Thyroid gland (tissue), 4 donors: ENCODE measurements at places on chromosomes 12 and 14.
A peak's percentile ranks its signal among the peaks of the same experiment; 100 is the strongest.

- no peak for DNase-seq
Observed at GRCh38 chr14:61899497-61899896, 137.3 kb downstream of the SNAPC1 start.

DNA sequence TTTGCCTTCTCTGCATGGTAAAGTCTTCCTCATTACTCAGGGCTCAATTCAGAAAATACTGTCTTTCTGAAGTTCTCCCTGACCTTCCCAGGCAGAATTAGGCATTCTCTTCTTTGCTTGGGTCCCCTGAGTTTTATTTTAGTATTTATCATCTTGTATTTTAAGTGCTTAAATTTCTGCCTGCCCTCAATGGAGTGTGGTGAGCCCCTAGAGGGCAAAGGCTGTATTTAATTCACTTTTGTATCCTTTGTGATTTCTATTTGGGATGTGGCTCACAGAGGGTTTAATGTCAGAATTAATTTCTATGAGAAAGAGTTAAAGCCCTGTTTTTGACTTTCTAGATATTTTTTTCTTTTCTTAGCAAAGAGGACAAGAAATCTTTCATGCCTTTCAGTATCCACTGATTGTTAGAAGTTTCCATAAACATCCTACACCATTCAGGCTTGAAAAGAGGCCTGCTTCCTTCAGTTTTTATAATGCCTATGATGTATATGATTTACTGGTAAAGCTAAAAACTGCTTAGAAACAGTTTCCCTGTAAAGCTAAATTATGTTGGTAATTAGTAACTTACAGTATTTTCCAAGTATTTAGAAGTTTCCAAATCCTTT, 55.6 kb upstream of the PTPRB start:
- no peak for DNase-seq

- no peak for DNase-seq
Observed at GRCh38 chr12:18242380-18243089, 18.8 kb upstream of the PIK3C2G start.

DNA sequence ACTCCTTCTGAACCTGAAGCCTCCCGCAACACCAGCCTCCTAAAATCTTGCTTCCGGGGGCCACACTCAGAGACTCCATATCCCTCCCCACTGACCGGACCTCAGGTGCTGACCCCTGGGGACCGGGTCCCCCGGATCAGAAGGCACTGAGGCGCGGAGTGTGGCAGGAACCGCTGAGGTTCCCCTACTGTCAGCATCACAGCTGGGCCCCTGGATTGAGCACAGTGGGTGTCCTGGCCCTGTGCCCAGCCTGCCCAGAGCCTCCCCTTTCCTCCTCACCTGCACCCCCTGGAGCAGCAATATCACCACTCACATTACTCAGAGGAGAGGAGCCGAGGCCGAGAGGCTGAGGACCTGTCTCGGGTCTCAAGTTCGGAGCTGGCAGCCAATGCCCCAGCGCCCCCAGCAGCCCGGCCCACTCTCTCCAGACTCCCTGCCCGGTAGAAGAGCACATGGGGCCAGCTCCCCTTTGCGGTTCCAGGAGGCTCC, 101.2 kb upstream of the EIF5 start:
- no peak for DNase-seq

DNA sequence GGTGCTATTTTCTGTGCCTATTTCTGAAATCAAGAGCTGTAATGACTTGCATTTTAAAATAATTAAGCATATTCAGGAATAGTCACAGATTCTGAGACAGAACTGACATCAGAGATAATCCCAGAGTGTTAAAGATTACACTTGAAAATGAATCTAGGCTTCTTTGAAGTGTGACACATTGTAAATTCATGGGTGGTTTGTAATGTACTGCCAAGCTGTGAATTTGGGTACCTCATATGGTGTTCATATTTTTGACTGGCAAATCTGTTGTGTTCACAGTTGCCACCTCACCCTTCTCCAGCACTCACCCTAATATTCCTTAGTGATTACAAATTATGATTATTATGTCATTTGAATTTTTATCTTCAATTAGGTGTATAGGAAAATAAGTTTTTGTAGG, 78.5 kb upstream of the CSRP2 start:
- no peak for DNase-seq

DNA sequence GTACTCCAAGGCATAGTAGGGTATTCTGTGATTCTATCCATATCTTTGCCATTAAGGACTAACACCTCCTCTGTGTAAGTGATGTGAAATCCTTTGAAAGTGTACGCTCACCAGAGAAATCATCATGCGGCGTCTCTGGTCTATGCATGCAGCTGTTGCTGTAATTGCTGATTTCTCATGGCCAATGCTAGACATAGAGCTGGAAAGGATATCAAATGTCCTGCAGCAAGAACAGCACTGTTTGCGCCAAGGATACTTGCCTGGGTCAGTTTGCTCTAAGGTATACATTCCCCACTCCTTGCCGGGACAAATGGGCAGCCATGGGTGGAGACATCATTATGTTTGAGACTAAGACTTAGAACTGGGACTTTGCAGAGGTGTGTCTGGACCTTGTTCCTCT, 896.4 kb downstream of the BCL11B start:
- DNase-seq, result no peak

DNA sequence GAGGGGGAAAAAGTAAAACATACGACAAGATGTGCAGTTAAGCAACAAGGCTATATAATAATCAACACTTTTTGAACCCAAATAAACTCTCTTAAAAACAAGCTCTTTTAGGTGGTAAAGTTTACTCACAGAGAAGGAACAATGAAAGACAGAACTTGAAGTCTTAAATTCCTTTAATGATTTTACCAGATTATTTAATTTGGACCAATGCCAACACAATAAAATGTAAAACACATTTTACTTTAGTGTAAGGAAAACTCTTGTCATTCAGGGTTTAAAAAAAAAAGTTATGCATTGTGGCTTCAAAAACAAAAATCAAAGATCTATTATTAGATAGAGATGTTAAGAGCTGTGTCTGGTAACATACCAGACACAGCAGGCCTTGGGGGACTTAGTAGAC, 13.1 kb downstream of the TSPAN8 start:
- DNase-seq, result no peak

DNA sequence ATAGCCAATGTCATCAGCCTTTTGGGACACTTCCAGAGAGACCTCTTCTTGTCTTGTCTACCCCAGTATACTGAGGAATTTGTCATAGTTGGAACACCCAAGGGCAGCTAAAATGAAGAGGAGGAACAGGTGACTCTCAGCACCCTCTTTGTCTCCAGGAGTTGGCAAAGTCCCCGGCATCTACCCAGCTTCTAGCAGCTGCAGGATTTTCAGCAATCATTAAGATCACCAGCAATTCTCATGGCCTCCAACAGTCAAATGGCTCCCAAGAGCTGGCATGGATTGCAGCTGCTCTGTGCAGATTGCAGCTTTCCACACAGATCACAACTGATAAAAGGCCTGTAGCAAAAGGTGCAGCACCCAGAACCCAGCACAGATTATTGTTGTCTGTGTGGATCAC, 32.9 kb downstream of the RERGL start:
- DNase-seq, result no peak

- DNase-seq, result no peak
Observed at GRCh38 chr14:99325591-99325990, 53.6 kb upstream of the BCL11B start.

GRCh38 chr14:58280954-58281787, 17.2 kb upstream of the ARID4A start:
- DNase-seq, result peak; percentile 59

GRCh38 chr14:92501891-92502351, 11.7 kb upstream of the RIN3 start:
- no peak for DNase-seq
